ENCODE measurements at places on chromosomes 7 and 10. TPM values are rescaled to one million over a fixed set of nuclear protein-coding genes. Genes with fewer than 3 reads are reported as not detected.

Gene PRPF18
- 47.2 TPM for total RNA-seq

GRCh38 chr10:129646973-129647372 lies 179.9 kb downstream of the MGMT start:
- DNase-seq: no peak

Gene MAT1A
- total RNA-seq: not detected

DNA sequence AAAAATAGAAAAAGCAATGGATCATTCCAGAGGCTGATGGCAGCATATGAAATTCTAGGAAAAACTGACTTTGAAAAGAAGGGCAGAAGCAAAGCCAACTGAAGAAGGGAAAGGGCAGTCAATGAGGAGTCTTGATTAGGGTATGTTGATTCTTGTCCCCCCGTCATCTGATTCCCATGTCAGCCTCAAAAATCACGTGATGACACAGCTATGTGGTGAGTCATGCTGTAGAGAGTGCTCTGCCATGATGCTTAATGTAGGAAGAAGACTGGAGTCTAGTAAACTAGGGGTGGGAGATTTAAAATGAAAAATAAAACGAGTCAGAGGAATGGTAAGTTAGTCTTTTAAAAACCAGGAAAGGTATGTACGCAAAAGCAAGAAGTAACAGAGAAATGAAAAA lies 3.9 kb upstream of the POU6F2 start:
- peak; percentile 23 for DNase-seq

Gene OPN4
- not detected for total RNA-seq

DNA sequence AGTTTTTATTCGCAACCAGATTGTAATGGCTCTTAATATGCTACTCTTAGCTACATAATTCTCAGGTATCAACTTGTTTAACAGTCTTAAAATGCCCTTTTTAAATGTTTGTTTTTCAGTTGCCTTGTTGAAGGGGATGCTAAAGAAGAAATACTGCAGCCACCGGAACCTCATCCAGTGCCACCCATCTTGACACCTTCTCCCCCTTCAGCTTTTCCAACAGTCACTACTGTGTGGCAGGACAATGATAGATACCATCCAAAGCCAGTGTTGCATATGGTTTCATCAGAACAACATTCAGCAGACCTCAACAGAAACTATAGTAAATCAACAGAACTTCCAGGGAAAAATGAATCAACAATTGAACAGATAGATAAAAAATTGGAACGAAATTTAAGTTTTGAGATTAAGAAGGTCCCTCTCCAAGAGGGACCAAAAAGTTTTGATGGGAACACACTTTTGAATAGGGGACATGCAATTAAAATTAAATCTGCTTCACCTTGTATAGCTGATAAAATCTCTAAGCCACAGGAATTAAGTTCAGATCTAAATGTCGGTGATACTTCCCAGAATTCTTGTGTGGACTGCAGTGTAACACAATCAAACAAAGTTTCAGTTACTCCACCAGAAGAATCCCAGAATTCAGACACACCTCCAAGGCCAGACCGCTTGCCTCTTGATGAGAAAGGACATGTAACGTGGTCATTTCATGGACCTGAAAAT lies 69.5 kb upstream of the RSBN1L start:
- DNase-seq: no peak

Gene LIPF
- total RNA-seq: not detected

GRCh38 chr7:115618676-115619075 lies 411.9 kb downstream of the TFEC start:
- DNase-seq: no peak

DNA sequence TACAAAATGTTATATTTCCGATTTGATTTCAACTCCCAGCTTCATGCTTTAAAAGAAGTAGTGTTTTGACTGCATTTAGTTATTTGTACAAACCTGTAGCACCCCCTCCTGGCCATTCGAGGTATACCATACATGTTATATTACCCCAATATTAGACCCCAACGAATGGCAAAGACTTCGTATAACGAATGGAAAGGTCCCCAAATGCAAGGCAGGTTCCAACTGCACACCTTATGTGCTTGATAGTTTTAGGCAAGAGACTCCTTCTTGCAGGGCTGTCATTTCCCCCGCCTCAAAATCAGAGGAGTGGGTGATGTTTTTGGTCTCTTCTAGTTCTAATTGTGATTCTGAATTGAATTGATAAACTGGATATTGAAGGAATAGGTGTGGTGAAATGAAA lies 101.1 kb upstream of the TARP start:
- peak; percentile 31 for DNase-seq

- DNase-seq: no peak
Measured at GRCh38 chr7:135960709-135961451, 16.3 kb downstream of the MTPN start.

GRCh38 chr10:124743191-124744101 lies 732 bp downstream of the FAM53B start:
- DNase-seq: peak; percentile 21

- no peak for DNase-seq
Measured at GRCh38 chr7:116394106-116394505, 105.4 kb upstream of the CAV2 start.

DNA sequence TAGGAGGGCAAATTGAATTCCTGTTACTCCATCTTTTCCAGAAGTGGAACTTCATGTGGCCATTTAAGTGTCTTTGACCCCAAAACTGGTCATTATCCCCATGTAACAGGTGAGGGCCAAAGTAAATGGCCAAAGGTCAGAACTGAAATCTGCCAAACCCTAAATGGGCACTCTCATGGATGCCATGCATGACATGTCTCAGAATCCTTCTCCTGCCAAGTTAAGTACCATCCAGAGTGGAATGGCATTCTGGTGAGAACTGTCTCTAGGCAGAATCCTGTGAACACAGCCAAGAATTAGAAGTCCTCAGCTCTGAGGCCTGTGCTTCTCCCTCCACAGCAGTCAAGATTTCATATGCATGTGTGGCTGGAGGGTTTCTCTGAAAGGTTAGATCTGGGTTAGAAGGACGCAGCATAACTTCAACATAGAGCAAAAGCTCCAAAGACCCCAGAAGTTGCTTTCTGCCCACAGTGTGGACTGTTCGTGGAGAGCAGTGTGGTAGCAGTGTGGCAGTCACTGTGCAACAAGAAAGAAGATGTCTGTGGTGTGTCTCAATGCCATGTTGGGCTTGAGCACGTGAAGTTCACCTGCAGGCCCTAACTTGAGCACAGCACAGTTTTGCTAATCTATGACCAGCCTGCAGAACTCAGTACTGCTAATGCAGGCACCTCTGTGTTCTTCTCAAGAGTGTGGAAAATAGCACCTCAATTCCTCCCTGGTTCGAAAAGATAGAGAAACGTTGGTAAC lies 121.3 kb downstream of the ADCY1 start:
- no peak for DNase-seq

- peak; percentile 51 for DNase-seq
Measured at GRCh38 chr10:59181668-59182067, 5.2 kb downstream of the PHYHIPL start.

- peak; percentile 26 for DNase-seq
Measured at GRCh38 chr10:93680412-93681047, 21.9 kb downstream of the FRA10AC1 start.

Gene RBP3
- not detected for total RNA-seq

DNA sequence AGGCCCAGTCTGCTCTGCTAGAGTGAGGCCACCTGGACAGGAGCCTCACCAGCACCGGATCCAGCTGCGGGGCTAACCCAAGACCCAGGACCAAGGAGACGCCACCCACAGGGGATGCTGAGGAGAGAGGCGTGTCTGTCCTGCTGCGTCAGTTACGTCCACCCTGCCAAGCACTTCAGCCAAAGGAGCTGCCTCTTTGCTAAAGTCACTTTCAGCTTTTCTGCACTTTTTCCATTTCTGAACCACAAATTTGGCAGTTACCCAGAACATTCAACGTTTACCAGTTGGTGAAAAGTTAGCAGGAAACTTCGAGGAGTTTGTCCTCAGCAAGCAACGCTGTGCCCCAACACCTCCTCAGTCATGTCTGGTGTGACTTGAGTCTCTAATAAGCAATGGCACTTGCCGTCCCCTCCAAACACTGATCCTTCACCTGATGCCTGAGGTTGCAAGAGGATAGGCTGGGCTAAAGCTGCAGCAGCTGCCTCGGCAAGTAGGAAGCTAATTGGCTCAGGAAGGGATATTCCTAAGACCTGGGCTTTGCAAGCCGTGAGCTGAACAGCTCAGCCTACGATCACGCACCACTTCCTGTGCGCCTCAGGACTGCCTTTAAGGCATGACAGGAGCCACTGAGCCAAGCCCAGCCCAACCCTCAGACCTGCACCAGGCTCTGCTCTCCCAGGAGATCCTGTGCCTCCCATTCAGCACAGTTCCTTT lies 40.1 kb downstream of the KCNH2 start:
- peak; percentile 58 for DNase-seq

- DNase-seq: no peak
Measured at GRCh38 chr7:118222591-118222990, 1.9 kb upstream of the ANKRD7 start.

Gene OR6B1
- total RNA-seq: not detected

Gene CYP2C19
- 0.12 TPM for total RNA-seq

Gene WDR86
- not detected for total RNA-seq

Gene ATG9B
- not detected for total RNA-seq

Gene FAM25G
- total RNA-seq: not detected

Gene SFTPA1
- total RNA-seq: not detected

Gene ASAH2
- total RNA-seq: 0.39 TPM

GRCh38 chr10:121157998-121158397 lies 306.8 kb downstream of the WDR11 start:
- DNase-seq: peak; percentile 65

DNA sequence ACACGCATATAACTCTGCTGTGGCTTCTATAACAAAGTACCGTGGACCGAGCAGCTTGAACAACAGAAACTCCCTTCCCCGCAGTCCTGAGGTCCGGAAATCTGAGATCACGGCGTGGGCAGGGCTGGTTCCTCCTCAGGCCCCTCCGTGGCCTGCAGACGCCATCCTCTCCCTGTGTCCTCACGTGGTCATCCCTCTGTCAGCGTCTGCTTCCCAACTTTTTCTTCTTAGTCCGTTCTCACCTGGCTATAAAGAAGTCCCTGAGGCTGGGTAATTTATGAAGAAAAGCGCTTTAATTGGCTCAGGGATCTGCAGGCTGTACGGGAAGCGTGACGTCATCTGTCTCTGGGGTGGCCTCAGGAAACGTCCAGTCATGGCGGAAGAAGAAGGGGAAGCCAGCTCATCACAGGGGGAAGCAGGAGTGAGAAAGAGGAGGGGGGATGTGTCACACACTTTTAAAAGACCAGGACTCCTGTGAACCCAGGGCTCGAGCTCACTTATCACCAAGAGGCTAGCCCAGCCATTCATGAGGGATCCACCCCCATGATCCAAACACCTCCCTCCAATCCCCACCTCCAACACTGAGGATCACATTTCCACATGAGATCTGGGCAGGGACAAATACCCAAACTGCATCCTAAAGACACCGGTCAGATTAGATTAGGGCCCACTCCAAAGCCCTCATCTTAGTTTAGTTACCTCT lies 91.2 kb upstream of the INSIG1 start:
- peak; percentile 89 for DNase-seq

Gene GIMAP8
- total RNA-seq: 0.12 TPM

Data from RPMI7951 (cell line).